ENCODE measurements at places on chromosomes 16 and 17. TPM values are rescaled to one million over a fixed set of nuclear protein-coding genes. Genes with fewer than 3 reads are reported as not detected.

DNA sequence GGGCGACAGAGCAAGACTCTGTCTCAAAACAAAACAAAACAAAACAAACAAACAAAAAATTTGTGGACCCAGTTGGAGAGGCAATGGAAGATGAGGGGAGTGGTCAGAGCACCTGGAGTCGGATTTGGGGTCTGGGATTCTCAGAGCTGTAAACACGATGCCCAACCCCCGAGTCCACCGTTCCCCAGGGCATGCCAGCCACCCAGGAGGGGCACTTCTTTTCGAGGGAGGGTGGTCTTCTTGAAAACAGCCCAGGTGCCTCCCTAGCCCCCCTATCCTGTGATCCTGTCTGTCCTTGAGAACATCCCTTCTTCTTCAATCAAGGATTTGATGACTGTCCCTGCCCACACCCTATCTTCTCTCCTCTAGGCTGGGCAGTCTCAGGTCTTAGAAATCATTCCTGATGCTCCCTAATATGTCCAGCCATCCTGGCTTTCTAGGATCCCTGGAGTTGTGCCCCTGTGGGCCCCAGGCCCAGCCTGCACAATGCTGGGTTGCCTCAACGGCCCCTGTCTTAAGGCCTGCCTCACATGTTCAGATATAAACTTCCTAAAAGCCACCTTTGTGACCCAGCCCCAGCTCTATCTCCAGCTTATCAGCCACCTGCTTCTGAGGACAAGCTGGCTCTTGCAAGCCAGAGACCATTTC, 3.1 kb upstream of the SLC13A2 start:
- no peak for DNase-seq

- DNase-seq: no peak
These were observed 10.2 kb downstream of the RPRML start for GRCh38 chr17:46968896-46969295.

DNA sequence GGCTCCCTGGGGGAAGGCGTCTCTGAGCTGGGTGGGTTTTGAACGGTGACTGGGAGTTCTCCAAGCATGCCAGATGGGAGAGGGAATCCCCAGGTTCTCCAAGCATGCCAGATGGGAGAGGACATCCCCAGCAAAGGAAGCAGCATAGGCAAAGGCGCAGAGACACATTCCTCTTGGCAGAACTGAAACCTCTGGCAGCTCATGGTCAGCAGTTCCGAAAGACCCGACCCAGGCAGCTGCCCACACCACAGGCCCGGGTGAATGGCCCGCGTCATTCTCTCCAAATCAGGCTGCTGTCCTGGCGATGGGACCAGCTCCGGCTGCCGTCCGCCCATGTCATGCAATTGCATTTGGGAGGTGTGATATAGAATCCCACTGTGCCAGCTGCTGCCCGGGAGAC, 8.0 kb downstream of the ZNF469 start:
- DNase-seq: no peak

DNA sequence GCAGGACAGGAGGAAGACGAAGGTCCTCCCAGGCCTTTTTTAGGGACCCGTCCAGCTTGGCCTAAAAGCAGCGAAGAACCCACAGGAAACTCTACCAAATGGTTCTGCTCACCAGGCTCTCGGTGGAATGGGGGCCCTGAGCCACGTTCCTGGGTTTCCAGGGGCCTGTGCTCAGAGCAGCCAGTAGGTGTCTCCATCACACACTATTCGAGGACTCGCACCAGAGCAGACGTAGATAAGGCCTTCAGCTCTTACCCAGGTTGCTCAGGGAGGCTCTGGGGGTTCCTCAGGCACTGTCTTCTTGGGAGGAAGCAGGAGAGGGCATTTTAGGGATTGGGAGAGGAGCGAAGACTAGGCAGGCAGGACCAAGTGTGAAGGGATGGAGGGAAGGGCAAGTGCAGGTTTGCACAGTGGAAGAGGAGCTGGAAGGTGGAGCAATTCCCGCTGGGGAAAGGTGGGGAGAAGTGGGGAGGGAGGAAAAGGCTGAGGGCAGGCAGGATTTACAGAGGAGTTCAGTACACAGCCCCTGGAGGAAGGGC, 157.1 kb downstream of the RGS9 start:
- DNase-seq: peak; percentile 85

DNA sequence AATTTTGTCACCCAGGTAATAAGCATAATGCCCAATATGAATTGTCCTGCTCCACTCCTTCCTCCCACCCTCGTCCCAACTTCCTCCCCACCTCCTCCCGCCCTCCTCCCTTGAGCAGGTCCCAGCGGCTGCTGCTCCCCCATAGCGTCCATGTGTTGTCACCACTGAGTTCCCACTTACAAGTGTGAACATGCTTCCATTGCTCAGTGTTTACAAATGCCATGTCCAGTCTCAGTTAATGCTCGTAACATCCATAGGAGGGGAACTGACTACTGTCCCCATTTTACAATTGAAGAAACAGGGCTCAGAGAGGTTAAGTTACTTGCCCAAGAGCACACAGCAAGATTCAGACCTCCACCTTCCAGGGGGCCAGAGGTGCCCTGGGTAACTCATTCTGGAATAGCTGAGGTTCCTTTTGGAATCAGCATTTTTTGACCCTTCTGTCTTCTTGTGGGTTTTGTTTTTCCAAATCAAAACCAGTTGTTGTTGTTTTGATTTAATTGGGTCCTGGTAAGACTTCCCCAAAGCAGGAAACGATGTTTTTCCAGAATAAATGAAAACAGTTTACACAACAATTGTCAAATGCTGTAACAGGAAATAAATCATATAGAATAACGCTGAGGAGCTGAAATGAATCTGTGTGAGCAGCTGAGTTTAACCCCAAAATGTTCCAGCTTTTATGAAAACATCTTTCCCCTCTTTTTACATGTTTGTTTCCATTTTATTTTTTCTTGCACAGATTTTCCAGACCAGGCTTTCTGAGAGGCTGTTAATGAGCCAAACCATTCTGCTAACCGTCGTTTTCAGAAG, 73.9 kb downstream of the ZDHHC7 start:
- DNase-seq: no peak

DNA sequence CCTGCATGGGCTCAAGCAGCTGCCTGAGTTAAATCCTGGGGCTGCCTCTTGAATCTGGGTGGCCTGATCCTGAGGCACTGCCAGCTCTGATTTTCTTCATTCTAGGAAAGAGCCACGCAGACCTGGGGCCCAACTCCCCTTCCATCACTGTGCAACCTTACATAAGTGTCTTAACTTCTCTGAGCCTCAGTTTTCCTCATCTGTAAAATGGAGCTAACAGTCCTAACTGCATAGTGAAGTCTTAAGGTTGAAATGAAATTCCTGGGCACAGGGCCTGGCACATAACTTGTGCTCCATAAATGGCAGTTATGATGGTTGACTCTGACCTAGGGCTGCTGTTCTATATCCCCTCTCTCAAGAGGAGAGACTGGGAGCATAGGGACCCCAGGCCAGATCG, 236.6 kb downstream of the GSG1L start:
- no peak for DNase-seq

DNA sequence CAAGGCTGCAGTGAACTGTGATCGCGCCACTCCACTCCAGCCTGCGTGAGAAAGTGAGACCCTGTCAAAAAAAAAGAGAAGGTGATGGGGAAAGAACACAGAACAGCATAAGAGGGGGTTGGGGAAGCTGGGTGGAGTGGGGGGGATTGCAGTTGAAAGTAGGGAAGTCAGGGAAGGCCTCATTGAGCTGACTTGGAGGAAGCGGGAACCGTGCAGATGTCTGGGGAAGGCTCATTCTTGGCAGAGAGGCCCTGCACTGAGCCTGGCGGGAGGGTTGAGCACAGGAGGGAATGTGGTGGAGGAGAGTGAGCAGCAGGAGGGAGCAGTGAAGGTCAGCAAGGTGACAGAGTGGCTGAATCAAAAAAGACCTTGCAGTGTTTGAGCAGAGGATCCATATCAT, 26.9 kb downstream of the IL4R start:
- no peak for DNase-seq

DNA sequence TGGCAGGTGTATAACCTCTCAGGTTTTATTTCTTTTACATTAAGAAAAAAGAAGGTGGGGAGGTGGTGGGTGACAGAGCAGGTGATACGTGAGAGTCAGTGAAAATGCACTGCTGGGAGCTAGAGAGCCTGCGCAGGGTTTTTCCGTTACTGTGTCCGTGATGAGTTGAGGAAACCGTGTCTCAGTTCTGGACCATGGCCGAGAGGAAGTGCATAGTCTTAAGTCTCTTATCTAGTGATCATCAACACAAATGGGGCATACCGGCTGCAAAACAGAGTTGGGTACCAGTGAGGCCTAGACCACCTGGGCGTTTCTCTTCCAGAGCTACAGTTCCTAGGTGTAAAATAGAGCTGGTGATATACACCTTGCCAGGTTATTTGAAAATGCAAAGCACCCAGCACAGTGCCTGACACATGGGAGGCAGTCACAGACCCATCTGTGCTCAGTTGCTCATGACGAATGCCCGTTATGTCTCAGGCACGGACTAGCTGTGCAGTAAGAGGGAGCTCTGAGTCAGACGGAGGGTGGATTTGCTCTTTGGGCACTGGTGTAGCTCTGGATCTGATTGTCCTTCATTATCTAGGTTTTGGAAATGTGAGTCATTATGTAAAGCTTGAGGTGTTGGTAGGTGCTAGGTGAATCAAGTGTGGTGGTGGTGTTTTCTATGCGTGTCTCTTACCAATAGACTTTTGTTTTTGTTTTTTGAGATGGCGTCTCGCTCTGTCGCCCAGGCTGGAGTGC, 60.9 kb downstream of the RPTOR start:
- peak; percentile 74 for DNase-seq

DNA sequence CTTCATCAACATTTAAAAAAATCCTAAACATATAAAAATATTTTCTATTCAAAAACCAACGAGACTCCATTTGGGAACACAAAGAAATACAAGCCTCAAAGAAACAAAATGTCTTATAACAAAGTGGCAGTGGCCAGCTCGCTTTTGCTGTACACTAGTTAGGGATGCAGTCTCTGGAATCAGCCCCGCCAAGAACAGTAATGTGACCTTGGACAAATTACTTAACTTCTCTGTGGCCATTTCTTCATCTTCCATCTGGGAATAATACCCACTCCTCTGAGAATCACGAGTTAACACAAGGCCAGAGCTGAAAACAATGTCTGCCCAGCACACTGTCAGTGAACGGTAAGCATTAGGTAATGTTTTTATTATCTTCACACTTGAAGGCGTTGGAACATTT, 5.6 kb downstream of the STAT5B start:
- no peak for DNase-seq

The CCDC78 gene
- total RNA-seq: 8.0 TPM

The LPO gene
- total RNA-seq: not detected

The DLX4 gene
- total RNA-seq: not detected

The MRM1 gene
- 25.1 TPM for total RNA-seq

The ZNF652 gene
- total RNA-seq: 4.5 TPM
